ENCODE measurements at places on chromosomes 6 and 20. TPM values are rescaled to one million over a fixed set of nuclear protein-coding genes. Genes with fewer than 3 reads are reported as not detected.

The PRDM13 gene
- under 0.01 TPM for total RNA-seq

The KIAA1755 gene
- 0.66 TPM for total RNA-seq

The PFDN4 gene
- 164 TPM for total RNA-seq

The VSTM2L gene
- total RNA-seq: 0.66 TPM

The MYLIP gene
- total RNA-seq: 7.7 TPM

The SIM1 gene
- not detected for total RNA-seq

The HDGFL1 gene
- total RNA-seq: not detected

Data from uterine smooth muscle cell (primary cell).